ENCODE measurements at places on chromosomes 2 and 18. TPM values are rescaled to one million over a fixed set of nuclear protein-coding genes. Genes with fewer than 3 reads are reported as not detected.

The SCYGR7 gene
- not detected for total RNA-seq

GRCh38 chr2:237199577-237199976 is 113.9 kb downstream of the COPS8 start:
- DNase-seq = no peak

The PIEZO2 gene
- 78.1 TPM for total RNA-seq

DNA sequence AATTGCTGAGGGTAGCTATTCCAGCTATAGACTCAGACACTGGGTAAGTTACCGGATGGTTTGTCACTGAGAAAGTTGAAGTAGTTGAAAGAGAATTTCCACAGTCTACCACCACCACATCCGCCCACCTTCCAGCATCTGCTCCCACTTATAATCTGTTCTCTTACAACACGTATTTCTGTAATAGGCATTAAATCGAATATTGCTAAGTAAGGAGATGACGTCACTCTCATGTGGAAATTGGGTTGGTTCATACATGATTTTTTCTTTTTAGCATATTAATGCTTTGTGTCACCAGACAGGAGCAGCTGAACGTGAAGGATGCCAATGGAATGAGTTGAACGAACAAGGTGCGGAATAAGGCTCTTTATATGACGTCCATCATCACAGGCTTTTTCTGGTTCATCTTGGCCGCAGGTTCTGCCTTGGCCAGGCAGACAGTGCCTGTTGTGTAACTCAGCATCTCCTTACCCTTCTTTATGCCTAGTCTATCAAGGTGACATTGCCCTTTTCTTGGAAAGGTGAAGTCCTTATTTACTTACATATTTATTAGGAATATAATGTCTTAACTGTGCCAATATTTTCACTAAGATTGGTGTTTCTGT is 45.9 kb downstream of the THUMPD2 start:
- DNase-seq = no peak

DNA sequence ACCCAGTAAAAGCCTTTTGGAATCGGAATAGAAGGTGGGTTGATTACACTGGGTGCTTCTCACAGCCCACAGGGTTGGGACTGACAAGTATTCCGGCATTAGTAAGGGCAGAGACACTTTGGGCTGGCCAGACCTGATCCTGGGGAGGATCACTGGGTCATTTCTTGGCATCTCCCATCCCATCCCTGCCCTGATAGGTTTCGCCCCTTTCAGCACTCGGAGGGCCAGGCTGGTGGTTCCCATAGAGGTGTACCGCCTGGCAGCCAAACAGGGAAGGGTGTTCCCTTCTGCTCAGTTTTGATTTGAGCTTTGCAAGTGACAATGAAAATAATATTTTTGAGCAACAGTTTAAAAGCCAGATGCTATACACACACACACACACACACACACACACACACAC is 37.3 kb downstream of the CYP1B1 start:
- DNase-seq = no peak

- no peak for DNase-seq
Measured at GRCh38 chr2:159450180-159450579, 163.7 kb upstream of the WDSUB1 start.

The SERPINB11 gene
- 3.5 TPM for total RNA-seq

The AKAIN1 gene
- not detected for total RNA-seq

DNA sequence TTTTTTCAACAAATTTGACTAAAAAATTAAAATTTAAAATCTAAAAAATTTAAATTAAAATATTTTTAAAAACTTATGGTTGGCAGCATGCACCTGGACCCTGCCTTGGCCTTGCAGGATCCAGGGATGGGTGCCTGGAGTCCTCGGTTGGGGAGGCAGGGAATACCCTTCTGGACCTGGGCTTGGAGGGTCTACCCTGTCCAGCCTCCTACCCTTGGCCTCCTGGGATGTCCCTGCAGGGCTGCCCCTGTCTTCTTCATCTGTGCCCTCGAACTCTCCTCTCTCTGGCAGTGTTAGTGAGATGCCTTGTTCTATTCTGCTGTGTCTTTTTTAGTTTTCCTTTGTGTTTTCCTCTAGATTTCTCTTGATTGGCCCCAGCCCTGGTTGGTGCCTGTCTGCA is 68.9 kb upstream of the HAAO start:
- no peak for DNase-seq

The RGPD3 gene
- 1.6 TPM for total RNA-seq

The MAPK4 gene
- 3.6 TPM for total RNA-seq

The ELOA2 gene
- not detected for total RNA-seq

DNA sequence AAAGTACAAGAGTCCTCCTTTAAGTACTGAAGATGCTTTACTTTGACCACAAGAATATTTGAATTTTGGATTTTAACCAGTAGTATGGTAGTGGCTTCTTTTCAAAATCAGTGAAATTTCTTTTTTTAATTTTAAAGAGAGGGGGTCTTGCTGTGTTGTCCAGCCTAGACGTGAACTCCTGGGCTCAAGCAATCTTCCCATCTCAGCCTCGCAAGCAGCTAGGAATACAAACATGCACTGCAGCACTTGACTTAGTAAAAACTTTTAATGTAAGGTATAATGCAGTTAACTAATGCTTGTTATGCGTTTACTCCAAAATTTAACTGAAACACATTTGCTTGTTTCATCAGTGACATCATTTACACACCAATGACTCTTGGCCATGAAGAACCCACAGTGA is 49.6 kb downstream of the EML4 start:
- no peak for DNase-seq

The MEIS1 gene
- 213 TPM for total RNA-seq

The REG1B gene
- total RNA-seq = not detected

DNA sequence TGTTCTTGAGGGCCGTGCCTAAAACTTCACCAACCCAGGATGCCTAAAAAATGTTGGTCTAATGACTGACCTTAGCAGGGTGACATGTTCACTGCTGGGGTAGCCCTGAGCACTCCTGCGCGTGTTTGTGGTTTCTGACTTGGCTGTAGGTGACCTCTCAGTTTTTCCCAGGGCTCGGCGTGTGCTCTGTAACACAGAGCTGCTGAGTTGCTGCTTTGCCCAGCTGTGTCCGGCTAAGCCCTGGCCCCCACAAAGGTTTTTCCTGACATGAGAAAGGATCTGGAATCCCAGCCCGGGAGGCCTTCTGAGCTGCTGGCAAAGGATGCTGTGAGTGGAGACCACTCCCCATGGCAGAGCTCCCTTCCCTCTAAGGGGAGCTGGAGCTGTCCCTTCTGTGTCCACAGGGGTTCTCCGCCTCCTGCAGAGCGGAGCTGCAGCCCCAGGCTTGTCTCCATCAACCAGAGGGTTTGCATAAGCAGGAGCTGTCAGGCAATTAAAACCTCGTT is 52.7 kb downstream of the CRIM1 start:
- no peak for DNase-seq

DNA sequence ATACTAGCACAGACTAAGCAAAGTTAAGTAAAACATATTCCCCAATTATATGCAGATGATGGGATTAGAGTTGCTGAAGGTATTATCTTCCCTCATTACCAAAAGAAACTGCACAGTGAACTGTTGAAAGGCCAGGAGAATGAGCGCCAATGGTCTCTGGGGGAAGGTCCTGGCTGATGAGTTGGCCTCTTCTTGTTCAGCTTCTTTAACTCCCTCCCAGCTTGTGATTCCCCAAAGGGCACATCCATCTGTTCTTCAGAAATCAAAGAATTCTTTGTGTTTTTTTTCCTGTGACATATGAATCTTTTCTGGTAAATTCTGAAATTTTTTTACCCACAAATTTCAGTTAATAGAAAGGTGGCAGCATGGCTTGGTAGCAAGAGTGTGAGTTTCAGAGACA is 667.6 kb downstream of the CNTNAP5 start:
- no peak for DNase-seq

DNA sequence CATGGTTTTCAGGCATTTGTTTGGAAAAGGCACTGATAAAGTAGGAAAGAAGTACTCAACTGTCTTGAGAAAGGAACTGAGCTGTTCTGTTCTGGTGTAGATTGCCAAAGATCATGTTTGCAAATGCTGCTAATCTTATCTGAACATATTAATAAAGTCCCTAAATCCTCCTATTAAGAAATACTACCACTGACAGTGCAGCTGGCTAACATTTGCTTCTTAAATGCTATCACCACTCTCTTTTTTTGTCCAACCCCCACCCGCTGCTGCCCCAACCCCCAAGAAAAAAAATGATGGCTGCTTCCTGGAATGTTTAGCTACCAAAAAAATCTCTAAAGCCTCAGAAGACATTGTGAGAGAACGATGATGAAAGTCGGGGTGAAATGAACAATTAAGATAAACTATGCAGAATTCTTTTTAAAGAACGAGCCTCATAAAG is 130.7 kb downstream of the CCBE1 start:
- peak; percentile 62 for DNase-seq

DNA sequence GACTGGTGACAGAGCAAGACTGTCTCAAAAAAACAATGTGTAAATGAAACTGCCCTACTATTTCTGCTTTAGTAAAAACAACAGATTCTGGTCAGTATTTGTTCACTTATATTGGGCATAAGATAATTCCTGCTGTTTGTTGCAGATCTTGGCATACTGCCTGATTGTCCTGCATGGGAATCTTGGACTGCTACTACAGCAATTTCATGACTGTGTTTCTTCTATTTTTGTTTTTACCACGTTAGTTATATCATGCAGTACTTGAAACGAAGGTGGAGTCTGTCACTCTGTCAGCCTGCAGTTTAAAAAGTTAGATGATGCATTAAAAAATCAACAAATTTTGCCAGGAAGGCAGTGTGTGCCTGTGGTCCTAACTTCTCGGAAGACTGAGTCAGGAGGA is 14.2 kb upstream of the CLASP1 start:
- DNase-seq = no peak

The KCNJ3 gene
- total RNA-seq = 2.3 TPM

- DNase-seq = no peak
Measured at GRCh38 chr18:48820483-48821250, 130.1 kb downstream of the SMAD7 start.

DNA sequence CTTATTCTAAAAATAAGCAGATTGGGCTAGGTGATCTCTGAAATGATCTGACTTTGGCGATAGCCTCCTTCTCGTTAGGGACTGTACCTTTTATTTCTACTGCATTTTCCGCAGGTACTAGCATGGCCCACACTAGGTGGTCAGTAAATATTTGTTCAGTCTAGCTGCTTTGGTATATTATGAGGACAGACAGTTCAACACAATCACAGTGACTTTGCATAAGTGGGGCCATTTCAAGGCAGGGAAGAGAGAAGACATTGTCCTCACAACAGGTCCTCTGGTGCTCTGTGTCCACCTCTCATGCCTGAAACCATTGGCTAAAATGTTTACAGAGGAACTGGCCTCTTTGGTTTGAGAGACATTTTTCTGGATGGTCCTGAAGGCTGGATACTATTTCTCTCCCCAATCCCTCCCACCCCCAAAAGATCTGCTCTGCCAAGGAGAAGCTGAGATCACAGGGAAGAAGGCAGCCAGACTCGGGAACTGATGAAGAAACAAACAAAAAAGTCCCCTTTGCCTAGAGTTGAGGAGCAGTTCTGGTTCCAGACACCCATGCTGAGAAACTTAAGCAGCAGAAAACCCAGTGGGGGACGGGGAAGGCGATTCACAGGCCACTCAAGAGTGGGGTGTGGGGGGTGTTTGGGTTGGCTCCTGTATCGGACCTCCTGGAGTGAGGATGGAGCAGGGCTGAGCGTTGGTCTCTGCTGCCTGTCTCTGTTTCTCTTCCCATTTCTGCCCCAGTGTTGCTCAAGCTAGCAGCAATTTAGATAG is 2.9 kb upstream of the TNP1 start:
- DNase-seq = no peak

The SLC40A1 gene
- 151 TPM for total RNA-seq

DNA sequence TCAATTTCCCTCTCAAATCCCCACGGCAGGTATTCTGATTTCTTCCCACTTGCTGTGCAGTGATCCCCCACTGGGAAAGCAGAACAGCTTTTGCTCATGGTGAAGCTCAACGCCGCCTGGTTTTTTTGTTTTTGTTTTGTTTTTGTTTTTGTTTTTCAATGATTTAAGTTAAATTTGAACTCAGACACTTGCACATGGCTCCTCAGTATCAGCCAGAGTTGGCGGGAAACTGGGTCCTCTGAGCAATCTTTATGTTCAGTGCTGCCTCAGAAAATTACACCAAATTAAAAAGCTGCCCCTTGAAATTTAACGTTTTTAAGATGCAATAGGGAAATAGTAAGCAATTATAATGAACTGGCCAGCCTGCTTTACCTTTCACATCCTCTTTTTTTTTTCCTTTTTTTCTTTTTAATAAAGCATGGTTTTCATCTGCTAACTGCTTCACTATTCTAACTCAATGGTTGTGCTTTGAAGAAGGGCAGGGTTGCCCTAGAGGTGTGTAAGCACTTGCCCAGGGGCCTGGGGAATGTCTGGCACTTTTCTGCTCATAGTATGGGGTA is 277.0 kb upstream of the HNRNPA3 start:
- no peak for DNase-seq

- DNase-seq = no peak
Measured at GRCh38 chr2:108268001-108268400, 20.7 kb upstream of the SULT1C2 start.

GRCh38 chr2:28613633-28614501 is 118.0 kb downstream of the PLB1 start:
- DNase-seq = peak; percentile 75

DNA sequence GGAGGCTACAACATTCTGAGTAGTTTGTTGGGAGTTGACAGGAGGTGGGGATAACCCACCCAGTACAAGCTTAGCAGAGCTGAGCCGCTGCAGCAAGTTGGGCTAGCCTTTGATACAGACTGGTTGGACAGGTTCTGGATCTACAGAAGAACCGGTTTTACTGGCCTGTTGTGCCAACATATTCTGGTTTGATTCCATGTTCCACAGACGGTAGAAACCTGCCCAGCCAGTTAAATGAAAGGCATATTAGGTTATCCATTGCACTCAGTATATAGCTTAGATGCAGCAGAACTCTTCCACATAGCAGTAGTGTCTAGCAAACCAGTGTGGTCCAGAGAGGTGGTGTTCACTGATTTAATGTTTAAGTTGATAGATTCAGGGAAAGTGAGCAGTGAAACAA is 19.3 kb upstream of the RBBP8 start:
- DNase-seq = peak; percentile 87

DNA sequence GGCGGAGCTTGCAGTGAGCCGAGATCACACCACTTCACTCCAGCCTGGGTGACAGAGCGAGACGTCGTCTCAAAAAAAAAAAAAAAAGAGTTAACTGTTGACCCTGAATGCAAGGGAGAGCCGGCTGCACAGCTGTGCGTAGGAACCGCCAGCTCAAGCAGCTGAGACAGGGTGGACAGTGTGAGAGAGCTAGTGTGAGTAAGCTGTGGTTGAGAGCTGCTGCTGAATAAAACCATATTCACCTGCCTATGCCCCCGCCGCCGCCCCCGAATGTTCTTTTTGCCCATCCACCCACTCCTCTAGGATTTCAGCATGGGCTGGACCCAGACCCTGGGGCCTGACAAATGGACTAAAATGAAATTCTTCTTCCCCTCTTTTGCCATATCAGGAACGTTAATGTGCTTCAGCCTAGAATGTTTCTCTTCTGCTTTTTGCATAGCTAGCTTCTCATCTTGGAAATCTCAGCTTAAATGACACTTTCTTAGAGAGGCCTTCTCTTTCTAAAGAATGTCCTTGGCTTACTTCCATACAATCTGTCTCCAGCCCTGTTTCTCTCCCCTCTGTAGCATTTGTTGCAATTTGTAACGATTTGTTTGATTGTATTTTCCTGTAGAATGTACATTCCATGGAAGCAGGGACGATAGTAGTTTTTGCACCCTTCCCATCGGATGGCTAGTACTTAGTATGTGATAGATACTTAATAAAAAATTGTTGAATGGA is 142.7 kb downstream of the KLHL14 start:
- DNase-seq = no peak

Data from urinary bladder (tissue), 4 donors.